D721Med (cell line): ENCODE measurements at places on chromosomes 13 and 19.

DNA sequence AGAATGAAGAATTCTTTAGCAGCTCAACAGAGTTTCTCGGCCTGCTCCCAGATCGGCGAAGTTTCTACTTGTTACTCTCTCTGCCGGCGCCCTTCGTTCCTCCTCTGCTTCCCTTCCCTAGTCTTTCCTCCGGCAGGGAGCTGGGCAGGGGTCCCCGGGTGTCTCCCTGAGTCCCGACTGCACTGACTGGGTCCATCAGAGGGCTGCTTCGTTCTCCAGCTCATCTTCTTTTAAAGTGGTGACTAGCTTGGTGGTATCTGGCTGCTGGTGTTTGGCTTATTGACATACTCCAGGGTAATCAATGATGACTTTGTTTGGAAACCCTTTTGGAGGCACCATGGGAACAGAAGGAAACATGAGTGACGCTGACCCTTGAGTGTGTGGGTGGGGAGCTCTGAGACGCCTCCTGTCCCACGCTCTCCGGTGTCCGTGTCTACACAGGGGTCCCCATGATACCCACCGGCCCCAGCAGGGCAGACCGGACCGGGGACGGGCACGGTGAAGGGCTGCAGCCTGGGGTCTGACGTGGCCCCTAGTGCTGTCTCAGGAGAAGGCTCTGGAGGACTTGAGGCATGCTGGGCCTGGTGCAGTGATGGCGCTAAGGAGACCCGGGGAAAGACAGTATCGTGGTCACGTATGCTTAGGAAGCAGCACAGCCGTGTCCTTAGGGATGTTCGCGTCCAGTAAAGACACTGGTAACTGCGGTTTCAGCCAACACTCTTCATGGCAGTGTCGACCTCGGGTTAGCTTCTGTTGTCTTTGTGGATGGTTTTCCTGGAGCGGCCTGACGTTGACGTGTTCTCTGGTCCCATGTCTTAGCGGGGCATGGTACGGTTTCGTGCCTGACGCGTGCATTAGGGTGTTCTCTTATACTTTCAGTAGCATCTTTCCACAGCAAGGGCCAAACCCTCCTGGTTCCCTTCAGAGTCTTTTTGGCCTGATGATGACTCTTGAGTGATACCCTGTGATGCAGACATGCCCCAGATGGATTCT lies 23.8 kb downstream of the NAXD start:
- DNase-seq: no peak

DNA sequence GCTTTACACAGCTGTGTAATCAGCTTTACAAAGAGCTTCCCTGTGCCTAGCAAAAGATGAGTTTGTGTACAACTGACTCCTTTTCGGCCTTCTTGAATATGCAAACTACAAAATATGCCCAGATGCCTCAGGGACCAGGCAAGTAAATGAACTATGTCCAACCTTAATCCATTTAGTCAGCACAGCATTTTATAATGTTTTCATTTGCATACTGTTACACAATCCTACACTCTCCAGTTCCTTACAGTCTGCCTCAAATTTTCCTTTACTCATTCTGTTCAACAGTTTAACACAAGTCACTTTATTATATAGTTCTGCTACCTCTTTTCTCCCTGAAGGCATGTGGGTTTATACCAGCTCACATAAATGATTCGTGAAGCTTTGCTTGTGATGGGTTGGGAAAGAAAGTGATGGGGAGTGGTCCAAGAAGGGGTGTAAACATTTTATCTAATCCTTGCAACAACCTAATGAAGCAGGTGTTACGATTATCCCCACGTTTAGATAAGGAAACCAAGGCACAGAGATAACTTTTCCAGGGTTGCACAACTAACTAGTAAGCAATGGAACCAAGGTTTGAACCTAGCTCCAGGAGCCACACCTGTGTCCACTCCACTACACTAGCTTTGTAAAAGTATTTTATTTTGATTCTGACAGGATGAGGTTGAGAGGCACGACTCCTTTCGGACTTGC lies 3.3 kb upstream of the USP12 start:
- DNase-seq: no peak

- no peak for DNase-seq
These were observed 12.1 kb downstream of the IGFL1 start for GRCh38 chr19:46241626-46242025.

- DNase-seq: no peak
These were observed 167.3 kb downstream of the USP12 start for GRCh38 chr13:27004326-27004725.

GRCh38 chr19:29671393-29672160 lies 6.3 kb downstream of the PLEKHF1 start:
- no peak for DNase-seq
